ENCODE measurements at places on chromosomes 5 and 9.

DNA sequence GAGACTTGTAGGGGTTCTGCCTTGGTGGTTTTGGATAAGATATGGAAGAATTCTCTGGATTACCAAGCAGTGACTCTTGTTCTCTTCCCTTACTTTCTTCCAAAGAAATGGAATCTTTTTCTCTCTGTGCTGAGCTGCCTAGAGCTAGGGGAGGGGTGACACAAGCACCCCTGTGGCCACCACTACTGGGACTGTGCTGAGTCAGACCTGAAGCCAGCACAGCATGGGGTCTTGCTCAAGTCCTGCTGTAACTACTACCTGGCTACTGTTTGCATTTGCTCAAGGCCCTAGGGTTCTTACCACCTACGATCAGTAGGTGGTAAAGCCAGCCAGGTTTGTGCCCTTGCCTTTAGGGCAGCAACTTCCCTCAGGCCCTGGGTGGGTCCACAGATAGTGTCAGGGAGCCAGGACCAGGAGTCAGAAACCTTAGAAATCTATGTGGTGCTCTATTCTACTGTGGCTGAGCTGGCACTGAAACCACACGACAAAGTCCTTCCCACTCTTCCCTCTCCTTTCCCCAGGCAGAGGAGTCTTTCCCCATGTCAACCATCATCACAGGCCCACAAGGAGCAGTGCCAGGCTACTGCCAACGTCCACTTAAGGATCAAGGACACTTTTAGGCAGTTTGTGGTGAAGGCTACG lies 53.8 kb downstream of the SREK1 start:
- H3K4me3 ChIP-seq: no peak overlapping the region
- H3K4me1 ChIP-seq: no peaks in the 10 kb centered on the region
- DNase-seq: no peak
- H3K27ac ChIP-seq: no peak overlapping the region

DNA sequence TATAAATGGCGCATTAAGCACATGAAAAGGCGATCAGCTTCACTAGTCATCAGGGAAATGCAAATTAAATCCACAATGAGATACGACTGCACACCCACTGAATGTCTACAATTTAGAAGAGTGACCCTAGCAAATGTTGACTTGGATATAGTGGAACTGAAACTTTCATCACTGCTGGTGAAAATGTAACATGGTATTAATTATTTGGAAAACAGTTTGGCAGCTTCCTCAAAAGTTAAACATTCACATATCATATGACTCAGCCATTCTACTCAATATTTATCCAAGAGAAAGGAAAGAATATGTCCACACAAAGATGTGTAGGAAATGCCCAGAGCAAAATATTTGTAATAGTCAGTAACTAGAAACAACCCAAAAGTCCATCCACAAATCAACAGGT lies 146.5 kb downstream of the LPAR1 start:
- no peaks in the 10 kb centered on the region for H3K4me1 ChIP-seq
- no peak overlapping the region for H3K4me3 ChIP-seq
- no peaks in the 10 kb centered on the region for H3K36me3 ChIP-seq
- H3K27me3 ChIP-seq: no peaks in the 10 kb centered on the region

DNA sequence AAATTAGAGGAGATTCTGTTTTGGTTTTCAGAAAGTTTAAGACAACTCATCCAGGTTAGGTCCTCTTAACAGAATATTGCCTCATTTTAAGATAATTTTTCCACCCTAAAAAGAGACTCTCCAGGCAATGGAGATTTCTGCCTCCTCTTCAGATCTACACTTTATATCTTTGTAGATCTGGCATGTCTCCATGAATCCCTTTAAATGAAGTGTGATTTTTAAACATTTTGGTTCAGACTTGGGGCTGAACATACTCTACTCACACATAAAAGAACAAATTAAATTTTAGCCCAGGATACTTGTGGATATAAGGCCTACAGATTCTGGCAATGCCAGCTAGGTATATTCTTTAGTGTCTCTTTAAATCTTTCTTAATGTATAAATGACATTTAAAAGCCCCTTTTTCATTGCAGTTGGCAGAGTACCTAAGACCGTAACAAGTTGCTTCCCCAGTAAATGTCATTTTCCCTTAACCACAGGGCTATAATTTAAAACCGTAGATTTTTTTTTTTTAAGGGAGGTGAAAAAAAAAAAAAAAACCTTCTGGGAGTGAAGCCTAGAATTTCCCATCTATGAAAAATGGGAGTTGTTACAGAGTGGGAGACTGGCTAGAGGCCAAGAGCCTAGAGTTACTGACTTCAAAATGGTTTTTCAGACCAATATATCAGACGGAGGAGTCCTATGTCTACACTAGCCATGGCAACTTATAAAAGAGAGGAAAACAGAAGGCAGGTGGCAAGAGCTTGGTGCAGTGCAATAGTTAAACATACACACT lies 207.8 kb upstream of the TARS1 start:
- H3K27ac ChIP-seq: no peak overlapping the region
- H3K4me3 ChIP-seq: no peak overlapping the region
- no peaks in the 10 kb centered on the region for H3K27me3 ChIP-seq
- no peaks in the 10 kb centered on the region for H3K36me3 ChIP-seq

GRCh38 chr5:108560581-108560980 lies 178.7 kb upstream of the FBXL17 start:
- H3K4me3 ChIP-seq: no peak overlapping the region
- DNase-seq: no peak
- no peaks in the 10 kb centered on the region for H3K36me3 ChIP-seq

GRCh38 chr9:78383130-78383529 lies 86.2 kb downstream of the PSAT1 start:
- H3K27ac ChIP-seq: no peak overlapping the region
- H3K4me1 ChIP-seq: peaks cover 2% of the 10 kb centered on the region
- peaks cover 18% of the 10 kb centered on the region for H3K27me3 ChIP-seq
- no peaks in the 10 kb centered on the region for H3K36me3 ChIP-seq
- DNase-seq: no peak

DNA sequence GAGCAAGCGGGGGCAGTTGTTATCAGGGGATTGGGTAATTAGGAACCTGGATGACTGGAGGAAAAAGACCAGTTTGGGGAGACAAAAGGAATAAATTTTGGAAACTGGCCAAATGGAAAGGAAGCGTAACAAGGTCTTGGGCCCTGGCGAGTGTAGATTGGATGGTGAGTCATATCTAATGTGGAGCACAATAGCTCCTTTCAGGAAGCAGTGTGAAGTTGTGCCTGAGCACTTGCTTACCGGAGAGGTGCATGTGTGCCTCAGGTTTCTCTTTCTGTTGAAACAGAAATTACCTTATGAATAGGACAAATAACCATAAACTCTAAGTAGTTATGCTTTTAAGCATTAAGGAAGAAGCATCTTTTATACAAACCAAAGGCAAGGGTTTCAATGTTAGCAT lies 176.4 kb downstream of the KIF4B start:
- no peak overlapping the region for H3K4me3 ChIP-seq
- H3K4me1 ChIP-seq: no peaks in the 10 kb centered on the region
- no peak overlapping the region for H3K27ac ChIP-seq
- H3K36me3 ChIP-seq: no peaks in the 10 kb centered on the region
- H3K27me3 ChIP-seq: no peaks in the 10 kb centered on the region

- H3K4me3 ChIP-seq: no peak overlapping the region
- H3K36me3 ChIP-seq: no peaks in the 10 kb centered on the region
- H3K4me1 ChIP-seq: no peaks in the 10 kb centered on the region
- no peak for DNase-seq
Observed at GRCh38 chr5:24407466-24407865, 237.3 kb downstream of the CDH10 start.

GRCh38 chr9:70594386-70594944 lies 180.0 kb upstream of the KLF9 start:
- H3K4me1 ChIP-seq: peaks cover 2% of the 10 kb centered on the region
- H3K27me3 ChIP-seq: peaks cover 6% of the 10 kb centered on the region
- H3K36me3 ChIP-seq: no peaks in the 10 kb centered on the region
- H3K27ac ChIP-seq: no peak overlapping the region
- H3K4me3 ChIP-seq: no peak overlapping the region

- H3K36me3 ChIP-seq: no peaks in the 10 kb centered on the region
- DNase-seq: no peak
- H3K4me3 ChIP-seq: no peak overlapping the region
- no peaks in the 10 kb centered on the region for H3K27me3 ChIP-seq
Observed at GRCh38 chr5:2715856-2716255, 35.6 kb downstream of the IRX2 start.

DNA sequence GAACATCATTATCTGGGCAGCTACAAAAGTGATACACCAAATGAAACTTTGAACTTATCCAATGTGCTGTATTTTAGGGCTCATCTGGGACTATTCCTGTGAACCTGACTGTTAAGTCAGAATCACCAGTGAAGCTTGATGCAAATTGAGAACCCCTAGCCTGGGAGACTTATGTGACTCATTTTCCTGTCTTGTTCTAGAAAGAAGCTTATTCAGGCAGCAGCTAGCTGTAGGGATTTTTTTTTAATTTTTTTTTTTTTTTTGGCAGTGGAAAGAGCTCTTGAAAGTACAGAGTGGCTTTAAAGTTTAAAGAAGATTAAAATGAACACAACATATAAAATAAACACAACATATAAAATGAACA lies 81.1 kb upstream of the TNFAIP8 start:
- H3K36me3 ChIP-seq: peaks cover 2% of the 10 kb centered on the region
- no peaks in the 10 kb centered on the region for H3K27me3 ChIP-seq
- H3K27ac ChIP-seq: peak overlapping the region; percentile 91
- no peak for DNase-seq

GRCh38 chr5:1288439-1289335 lies 6.2 kb downstream of the TERT start:
- no peaks in the 10 kb centered on the region for H3K27me3 ChIP-seq
- H3K4me3 ChIP-seq: peak overlapping the region; percentile 34
- H3K36me3 ChIP-seq: peaks cover 2% of the 10 kb centered on the region
- H3K27ac ChIP-seq: no peak overlapping the region

DNA sequence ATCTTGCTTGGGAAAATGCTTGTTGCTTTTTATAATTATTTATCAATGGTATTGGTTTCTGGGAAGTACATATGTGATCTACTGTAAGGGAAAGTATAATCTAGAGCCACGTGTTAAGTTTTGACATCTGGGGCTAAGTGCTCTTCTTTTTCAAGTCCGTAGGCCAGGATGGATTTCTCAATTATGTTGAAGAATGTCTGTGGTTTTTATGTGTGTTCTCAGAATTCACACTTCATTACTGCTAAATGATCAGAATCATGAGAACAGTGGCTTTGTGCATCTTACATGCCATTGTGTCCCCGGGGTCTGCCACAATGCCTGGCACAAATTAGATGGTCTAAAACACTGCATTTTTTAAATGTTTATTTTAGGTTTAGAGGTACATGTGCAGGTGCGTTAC lies 14.5 kb upstream of the AUH start:
- peaks cover 9% of the 10 kb centered on the region for H3K27me3 ChIP-seq
- no peak for DNase-seq
- no peak overlapping the region for H3K4me3 ChIP-seq
- H3K27ac ChIP-seq: no peak overlapping the region
- no peaks in the 10 kb centered on the region for H3K36me3 ChIP-seq

- H3K4me1 ChIP-seq: peaks cover 3% of the 10 kb centered on the region
Observed at GRCh38 chr5:134247428-134248224, 21.8 kb upstream of the PPP2CA start.

DNA sequence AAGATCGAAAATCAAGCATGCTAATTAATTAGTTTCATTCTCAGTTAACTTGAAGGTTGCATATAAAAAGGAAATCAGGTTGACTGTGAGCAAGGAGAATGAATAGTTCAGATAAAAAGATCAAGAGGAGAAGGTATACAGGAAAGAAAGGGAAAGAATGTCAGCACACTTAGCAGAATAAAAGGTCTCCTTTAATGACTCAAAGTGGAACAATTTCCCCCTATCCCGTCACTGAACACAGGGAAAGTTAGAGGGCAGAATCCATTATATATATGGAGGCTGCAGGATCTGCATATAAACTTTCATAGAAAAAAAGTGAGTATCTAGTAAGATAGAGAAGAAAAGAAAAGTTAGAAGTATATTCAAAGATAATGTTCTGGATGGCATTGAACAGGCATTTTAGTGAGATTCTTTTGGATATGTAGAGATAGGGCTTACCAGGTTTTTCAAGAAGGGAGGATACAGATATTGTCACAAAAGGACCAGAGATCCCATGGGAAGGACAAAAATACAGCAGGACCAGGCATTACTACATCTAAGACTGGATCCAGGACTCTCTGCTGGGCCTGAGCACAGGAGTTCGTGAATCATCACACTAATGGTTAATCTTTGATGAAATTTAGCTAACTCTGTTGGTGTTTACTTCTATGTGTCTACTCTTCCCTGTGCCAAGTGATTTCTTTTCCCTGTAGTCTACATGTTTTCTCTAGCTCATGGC lies 988.2 kb upstream of the ARRDC3 start:
- DNase-seq: no peak
- H3K27ac ChIP-seq: no peak overlapping the region
- H3K27me3 ChIP-seq: no peaks in the 10 kb centered on the region
- H3K36me3 ChIP-seq: no peaks in the 10 kb centered on the region
- H3K4me1 ChIP-seq: no peaks in the 10 kb centered on the region

- peaks cover 2% of the 10 kb centered on the region for H3K4me1 ChIP-seq
- H3K4me3 ChIP-seq: no peak overlapping the region
- H3K27ac ChIP-seq: no peak overlapping the region
- H3K36me3 ChIP-seq: peaks cover 4% of the 10 kb centered on the region
- no peak for DNase-seq
Observed at GRCh38 chr5:72185496-72186329, 78.4 kb downstream of the MAP1B start.

GRCh38 chr9:87479801-87480201 lies 17.9 kb upstream of the DAPK1 start:
- DNase-seq: no peak
- no peaks in the 10 kb centered on the region for H3K36me3 ChIP-seq
- no peaks in the 10 kb centered on the region for H3K27me3 ChIP-seq

DNA sequence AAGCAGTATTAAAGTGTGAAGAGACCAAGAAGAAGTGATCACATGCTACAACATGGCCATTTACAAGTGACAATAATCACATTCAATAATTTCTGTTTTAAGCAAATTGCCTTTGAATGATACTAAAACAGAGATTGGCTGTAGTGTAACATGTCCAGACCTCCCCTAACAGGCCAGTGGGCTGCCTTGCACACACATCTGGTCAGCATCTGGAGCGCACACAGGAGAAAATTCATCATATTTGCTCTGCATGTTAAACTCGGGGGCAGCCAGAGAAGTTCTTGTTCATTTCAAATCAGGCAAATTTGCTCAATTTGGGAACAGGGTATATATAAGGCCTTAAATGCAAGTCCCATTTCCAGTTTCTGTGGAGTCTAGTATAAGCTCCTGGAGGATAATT lies 111.1 kb upstream of the FBXL7 start:
- H3K27me3 ChIP-seq: no peaks in the 10 kb centered on the region
- H3K4me1 ChIP-seq: no peaks in the 10 kb centered on the region
- H3K36me3 ChIP-seq: no peaks in the 10 kb centered on the region
- no peak overlapping the region for H3K27ac ChIP-seq

Measured in T-helper 17 cell (primary cell).